Daoy (cell line): ENCODE measurements at places on chromosomes 5 and 9. TPM values are rescaled to one million over a fixed set of nuclear protein-coding genes. Genes with fewer than 3 reads are reported as not detected.

GRCh38 chr5:60551250-60551649 lies 148.7 kb downstream of the DEPDC1B start:
- no peak for DNase-seq

GRCh38 chr9:5274770-5275169 lies 29.7 kb downstream of the RLN2 start:
- DNase-seq: no peak

- no peak for DNase-seq
Measured at GRCh38 chr5:113242481-113243348, 192.1 kb downstream of the TSSK1B start.

DNA sequence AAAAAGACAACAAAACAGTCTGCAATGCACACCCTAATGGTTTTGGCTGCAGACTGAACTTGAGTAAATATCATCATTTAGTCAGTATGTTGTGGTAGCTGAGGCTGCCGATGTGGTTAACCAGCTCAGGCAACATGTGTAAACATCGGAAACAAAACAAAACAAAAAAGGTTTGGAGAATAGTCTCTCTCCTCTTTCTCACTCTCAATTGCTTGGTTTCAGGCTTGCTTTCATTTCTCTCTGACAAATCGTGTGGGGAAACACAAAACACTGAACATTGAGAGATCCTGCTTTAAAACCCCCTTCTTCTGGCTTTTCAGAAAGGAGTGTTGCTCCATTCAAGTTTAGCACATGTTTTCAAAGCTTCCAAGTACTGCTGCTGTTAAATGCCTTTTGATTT lies 453.3 kb downstream of the BNC2 start:
- DNase-seq: peak; percentile 67

DNA sequence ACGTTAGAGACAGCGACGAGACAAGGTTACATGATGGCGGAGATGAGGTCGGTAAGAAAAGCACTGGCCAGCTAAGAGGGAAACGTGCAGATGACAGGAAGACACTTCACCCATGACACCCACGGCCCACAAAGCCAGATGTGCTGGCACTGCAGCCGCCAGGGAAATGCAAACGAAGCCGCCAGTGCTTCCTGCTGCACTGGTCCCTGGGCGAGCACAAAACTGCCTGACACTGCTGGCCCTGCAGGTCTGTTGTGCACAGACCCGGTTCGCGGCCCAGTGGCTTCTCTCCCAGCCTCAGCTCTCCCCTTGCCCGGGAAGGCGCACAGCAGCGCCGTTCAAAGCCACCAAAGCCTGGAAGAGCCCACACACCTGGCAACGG lies 20.3 kb downstream of the QSOX2 start:
- DNase-seq: no peak

DNA sequence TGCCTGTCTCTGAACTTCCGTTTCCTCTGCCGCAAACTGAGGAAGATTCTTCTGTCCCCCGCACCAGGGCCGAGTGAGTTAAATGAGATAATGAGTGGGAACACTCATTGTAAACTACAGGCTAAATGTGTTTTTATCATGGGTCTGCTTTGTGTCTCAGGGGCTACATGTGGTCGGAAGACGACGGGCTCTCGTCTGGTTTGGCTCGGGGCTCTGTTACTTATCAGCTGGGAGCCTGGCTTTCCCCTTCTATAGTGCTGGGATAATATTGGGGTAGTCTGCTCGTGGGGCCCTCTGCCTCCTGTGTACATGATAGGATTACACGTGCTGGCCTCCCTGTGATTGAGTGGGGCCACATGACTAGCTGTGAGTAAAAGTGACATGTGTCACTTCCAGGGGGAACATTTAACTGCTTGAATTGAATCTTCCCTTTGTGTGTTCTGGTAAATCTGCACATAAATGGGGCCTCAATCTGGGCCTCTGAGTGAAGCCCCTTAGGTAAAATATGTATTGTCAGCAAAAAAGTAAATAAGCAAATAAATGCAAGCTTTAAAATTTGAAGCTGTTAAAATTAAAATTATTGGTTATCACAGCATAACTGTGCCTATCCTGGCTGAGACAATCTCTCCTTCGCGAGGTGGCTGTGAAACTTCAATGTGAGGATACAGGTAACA lies 86.9 kb upstream of the SH3PXD2B start:
- no peak for DNase-seq

- DNase-seq: peak; percentile 54
Measured at GRCh38 chr5:95403996-95404395, 12.8 kb downstream of the FAM81B start.

DNA sequence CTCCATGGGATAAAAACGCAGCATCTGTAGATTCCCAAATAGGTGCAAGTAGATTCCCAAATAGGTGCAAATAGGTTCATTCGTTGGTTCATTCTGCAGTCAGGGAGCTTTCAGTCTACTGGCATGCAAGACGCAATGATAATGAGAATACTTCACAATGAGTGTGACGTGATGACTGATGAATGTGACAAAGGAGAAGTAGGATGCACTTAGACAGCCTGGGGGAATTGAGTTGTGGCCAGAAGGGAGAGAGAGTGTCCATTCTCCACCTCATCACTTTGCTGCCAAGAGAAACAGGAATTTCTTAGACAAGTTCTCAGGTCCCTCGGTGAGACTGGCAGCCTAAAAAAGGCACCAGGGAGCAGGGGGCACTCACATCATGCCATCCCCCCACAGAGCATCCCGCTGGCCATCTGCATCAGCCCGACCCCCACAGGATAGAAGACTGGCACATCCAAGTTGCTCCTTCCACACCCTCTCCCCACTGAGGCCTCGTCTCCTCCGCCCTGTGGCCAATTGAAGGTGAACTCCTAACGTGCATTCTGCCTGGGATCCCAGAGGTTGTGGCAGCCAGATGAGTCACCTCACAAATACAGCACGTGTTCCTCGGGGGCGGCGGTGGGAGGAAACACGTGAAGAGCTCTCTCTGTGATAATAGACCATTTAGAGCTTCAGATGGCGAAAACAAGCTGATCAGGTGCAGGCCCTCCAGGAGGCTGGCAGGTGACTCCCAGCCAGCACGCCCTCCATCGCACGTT lies 19.9 kb upstream of the KCNIP1 start:
- peak; percentile 82 for DNase-seq

- no peak for DNase-seq
Measured at GRCh38 chr5:151735646-151736045, 22.8 kb downstream of the ATOX1 start.

GRCh38 chr5:62256161-62257019 lies 49.6 kb upstream of the KIF2A start:
- peak; percentile 7 for DNase-seq

GRCh38 chr5:160743027-160743426 lies 109.0 kb downstream of the ATP10B start:
- no peak for DNase-seq

DNA sequence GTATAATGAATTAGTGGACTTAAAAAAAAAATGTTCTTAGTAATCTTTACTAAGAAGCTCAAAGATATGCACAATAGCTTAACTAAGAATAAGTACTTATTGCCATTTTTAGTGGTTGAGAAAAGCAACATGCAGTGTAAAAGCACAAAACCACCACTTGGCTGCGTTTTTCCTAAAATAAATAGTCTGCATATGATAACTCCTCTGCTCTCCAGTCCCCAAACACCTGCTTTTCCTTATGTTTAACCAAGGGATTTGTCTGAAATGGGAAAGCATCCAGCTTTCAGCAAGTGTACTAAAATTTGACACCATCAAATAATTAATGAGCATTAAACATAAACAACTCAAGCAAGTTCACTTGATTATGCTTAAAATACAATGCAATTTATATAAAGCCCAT lies 41.4 kb downstream of the PSIP1 start:
- DNase-seq: no peak

DNA sequence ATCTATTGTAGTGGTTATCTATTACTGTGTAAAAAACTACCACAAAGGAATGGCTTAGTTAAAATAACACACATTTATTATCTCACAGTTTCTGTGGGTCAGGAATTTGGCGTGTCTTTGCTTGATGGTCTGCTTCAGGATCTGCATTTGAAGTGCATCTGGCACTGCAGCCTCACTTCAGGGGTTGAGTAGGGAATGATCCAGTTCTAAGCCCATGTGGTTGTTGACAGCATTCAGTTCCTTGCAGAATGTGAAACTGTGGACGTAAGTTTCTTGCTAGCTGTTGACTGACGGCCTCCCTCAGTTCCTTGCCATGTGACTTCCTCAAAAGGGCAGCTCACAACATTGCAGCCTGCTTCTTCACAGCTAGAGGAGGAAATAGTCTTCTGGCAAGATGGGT lies 2.1 kb upstream of the OGN start:
- DNase-seq: no peak

DNA sequence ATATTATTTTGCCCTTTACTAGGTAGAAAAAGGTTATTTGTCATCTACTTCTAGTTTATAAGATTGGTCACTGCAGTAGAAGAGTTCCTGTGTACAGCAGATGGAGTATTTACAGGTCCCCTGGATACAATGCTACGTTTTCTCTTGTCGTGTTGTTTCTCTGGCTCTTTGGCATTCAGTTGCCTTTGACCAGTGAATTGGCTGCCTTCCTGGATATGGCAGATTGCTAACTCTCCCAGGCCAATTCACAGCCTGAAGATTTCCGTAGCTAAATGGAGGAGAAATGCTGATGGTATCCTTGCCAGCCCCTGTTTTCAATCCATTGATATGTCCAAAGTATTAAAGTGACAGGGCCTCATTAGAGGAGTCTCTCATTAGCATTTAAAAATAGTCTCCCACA lies 32.5 kb upstream of the GNAQ start:
- DNase-seq: no peak

- peak; percentile 77 for DNase-seq
Measured at GRCh38 chr5:171418982-171419687, at the start of gene FGF18. TSS of gene FGF18 (plus strand) at chr5:171419647. CDS start at chr5:171420200, 553 bp downstream.

DNA sequence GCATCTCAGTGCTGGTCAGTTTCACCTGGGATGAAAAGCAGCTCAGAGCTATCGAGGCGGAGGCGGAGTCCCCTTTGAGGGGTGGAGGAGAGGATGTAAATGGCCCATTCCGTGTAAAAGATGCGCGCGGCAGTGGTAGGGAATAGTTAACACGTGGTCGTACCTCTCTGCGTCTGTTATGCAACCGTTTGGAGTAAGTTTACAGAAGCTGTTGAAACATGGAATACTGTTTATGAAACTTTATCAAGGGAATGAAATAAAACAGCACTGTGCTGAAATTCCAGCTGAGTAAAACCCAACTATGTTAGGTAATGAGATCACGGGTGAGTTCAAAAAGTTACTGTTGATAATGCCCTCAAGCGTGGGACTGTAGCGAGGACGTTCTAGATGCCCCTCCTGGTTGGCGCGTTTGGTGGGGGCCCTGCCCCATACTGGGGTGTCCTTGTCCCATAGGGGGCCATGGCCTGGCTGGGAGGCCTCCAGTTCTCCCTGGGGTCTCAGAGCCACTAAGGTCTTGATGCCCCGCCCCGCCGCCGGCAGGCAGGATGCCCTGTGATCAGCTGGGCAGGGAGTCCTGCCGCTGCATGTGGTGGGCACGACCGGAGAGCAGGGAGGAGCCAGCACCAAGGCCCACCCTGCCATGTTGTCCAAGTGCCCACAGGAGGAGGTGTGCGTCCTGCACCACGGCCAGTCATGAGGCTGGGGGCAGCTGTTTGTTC lies 90.9 kb downstream of the COL5A1 start:
- no peak for DNase-seq

- no peak for DNase-seq
Measured at GRCh38 chr9:106478727-106479126, 384.2 kb upstream of the ZNF462 start.

DNA sequence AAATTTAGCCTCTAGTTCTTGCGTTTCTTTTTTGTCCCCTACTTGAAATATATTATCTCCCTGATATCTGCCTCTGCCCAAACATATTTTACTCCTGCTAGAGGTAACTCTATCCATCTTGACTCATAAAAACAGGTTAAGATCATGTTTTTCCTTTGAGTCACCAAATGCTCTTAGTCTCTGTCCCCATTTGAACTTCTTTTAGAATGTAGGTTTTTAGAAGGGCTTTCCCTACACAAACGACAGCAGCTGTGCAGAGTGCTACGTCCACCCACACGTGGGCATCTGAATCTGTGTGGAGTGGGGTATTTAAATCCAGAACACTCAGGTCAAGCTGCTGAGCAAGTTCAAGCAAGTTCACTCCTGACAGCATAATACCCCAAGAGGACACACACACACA lies 2.2 kb downstream of the HSD17B3 start:
- peak; percentile 47 for DNase-seq

DNA sequence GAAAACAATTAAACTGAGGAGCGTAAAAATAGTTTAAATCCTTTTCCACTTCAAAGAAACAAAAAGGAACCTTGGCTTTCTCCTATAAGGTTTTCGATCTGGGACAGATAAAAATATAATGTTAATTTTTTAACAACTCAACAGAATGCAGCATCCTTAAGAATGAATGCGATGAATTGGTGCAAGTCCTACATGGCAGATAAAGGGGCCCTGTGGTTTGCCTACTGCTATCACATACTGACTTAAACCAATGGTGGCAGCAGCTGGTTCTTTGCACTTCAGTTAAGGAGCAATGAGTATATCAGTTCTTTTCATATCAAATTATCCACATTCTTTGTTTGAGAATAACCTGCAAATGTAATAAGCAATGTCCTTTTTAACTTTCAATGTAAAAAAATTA lies 12.4 kb upstream of the TYRP1 start:
- DNase-seq: no peak

DNA sequence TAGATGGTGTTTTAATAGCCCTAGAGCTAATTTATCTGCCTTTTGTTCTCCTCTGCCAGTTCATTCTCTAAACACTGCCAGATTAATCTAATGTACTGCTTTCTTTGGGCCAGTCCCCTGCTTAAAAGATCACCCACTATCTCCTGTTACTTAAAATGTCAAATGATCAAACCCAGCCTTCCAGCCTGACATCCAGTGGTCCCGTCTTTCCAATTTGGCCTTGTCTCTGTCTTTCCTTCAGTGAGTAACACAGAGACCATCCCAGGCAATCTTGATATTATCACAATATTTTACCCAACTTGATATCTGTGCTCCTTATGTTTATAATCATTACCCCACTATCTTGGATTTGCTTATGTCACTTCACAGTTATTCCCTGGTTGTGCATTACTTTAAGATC lies 12.0 kb downstream of the PRR16 start:
- no peak for DNase-seq

- peak; percentile 83 for DNase-seq
Measured at GRCh38 chr5:172904643-172905345, 54.4 kb upstream of the RPL26L1 start.

QRFP gene
- total RNA-seq: not detected in 2 replicates

IL7R gene
- total RNA-seq: 42.5 and 45.6 TPM in 2 replicates

PAIP1 gene
- total RNA-seq: 109 and 131 TPM in 2 replicates

LCN9 gene
- total RNA-seq: not detected in 2 replicates

MAMDC2 gene
- total RNA-seq: 0.30 and 2.2 TPM in 2 replicates

RASGRF2 gene
- total RNA-seq: 0.54 and 1.1 TPM in 2 replicates

PCDHA7 gene
- 0.71 and 0.97 TPM in 2 replicates for total RNA-seq

MUSK gene
- not detected in 2 replicates for total RNA-seq

GABRG2 gene
- not detected in 2 replicates for total RNA-seq

MBLAC2 gene
- total RNA-seq: 2.3 and 4.1 TPM in 2 replicates

WNT8A gene
- not detected in 2 replicates for total RNA-seq

ZFP37 gene
- total RNA-seq: 3.7 and 7.9 TPM in 2 replicates

TUSC1 gene
- not detected in 2 replicates for total RNA-seq

PTGER4 gene
- total RNA-seq: 4.5 and 6.9 TPM in 2 replicates

FGD3 gene
- total RNA-seq: 0.06 and 0.65 TPM in 2 replicates

RASEF gene
- 7.4 and 9.2 TPM in 2 replicates for total RNA-seq

GLRA1 gene
- total RNA-seq: not detected in 2 replicates

CCL27 gene
- not detected in 2 replicates for total RNA-seq

C5orf34 gene
- 15.6 and 17.2 TPM in 2 replicates for total RNA-seq

TMEM171 gene
- 1.5 and 4.6 TPM in 2 replicates for total RNA-seq

AGXT2 gene
- not detected in 2 replicates for total RNA-seq

LHX6 gene
- 0.69 and 1.5 TPM in 2 replicates for total RNA-seq

PCDHGA4 gene
- total RNA-seq: 0.63 and 1.6 TPM in 2 replicates
